ENCODE measurements at places on chromosomes 7 and 10.
A peak's percentile ranks its signal among the peaks of the same experiment; 100 is the strongest.

DNA sequence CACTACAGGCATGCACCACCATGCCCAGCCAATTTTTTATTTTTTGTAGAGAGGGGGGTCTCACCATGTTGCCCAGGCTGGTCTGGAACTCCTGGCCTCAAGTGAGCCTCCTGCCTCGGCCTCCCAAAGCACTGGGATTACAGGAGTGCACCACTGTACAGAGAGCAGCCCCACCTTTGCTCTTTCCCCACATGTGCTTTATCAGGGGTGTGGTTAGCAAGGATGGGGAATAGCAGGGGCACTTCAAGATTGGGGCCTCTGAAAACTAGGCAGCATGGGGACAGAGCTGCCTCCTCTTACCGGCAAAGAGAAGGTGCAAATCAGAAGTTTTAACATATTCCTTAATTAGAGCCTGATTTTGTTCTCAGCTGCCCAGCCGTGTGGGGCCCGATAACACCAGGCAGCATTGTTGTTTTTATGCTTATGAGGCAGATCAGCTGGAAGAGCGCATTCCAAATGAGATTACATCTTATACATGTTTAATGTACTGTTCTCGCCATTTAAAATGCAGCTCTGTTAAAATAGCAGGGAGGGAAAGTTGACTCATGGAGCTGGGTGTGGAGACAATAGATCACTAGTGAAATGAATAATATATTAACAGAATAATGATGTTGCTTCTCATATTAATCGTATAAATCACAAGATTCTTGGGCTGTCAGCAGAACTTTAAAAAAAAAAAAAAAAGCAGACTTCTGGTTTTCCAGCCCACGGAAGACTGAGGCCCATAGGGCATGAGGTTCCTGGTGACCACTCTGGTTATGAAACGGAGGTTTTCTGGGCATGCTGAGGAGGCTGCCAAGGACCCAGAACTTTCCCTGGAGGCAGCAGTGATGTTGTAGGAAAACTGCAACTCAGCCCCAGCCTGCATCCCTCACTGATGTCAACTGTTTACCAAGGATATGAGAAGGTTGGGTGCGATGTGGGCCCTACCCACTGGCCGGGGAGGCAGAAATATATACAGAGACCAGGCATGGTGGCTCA, 62.5 kb downstream of the TMEM130 start:
- DNase-seq: no peak

- no peak for DNase-seq
These were observed 144.7 kb downstream of the CYP26A1 start for GRCh38 chr10:93218386-93218785.

DNA sequence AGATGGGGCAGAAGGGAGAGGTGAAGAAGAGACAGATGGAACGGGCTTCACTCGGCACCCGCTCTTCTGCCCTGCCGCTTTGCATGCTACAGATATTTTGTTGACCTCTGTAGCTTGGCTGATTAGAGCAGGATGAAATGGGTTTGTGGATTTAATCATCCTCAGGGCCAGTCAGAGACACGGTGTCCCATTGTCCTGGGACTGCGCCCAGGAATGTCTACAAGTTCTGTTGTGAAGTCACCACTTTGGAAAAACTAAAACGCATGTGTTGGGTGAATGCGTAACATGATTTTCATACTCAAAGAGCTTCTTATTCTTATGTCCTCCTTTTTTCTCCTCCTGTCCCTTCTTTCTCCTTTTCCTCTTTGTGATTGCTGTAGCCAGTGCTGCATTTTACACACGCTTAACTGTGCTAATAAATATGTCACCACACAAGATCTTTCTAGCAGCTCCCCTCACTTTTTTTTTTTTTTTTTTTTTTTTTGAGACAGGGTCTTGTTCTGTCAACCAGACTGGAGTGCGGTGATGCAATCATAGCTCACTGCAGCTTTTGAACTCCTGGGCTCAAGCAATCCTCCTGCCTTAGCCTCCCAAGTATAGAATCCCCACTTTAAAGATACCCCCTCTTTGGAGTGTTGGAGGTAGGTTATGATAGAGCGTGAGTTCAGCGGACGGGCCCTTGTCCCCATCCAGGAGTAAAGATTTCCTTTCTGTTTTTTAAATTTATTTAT, 3.4 kb downstream of the CPA4 start:
- DNase-seq: no peak

- no peak for DNase-seq
These were observed 16.9 kb upstream of the ANKRD1 start for GRCh38 chr10:90937645-90938258.

GRCh38 chr7:78588393-78588792, 789.8 kb downstream of the PHTF2 start:
- DNase-seq: no peak

GRCh38 chr10:129850316-129850715, 113.8 kb downstream of the EBF3 start:
- DNase-seq: peak; percentile 45

DNA sequence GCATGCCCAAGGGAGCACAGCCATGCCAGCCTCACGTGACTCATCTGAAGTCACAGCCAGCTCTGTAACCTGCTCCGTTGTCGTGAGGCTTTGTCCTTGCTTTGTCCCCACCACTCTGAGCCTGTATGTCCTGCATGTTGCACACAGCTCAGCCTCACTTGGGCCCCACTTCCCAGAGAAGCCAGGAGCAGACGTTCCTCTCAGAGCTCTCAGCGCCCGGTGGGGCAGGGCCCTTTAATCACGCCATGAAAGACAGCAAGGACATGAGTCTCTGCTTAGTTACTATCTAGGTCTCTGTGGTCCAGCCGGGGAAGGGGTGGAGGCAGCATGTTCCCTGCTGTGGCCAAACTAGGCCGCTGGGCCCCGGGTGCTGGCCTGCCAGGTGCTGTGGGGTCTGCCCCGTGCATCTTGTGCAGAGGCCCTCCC, 127.4 kb upstream of the FAM20C start:
- peak; percentile 48 for DNase-seq

GRCh38 chr7:155992538-155992937, 180.3 kb upstream of the SHH start:
- no peak for DNase-seq

- DNase-seq: no peak
These were observed 844 bp downstream of the XPNPEP1 start for GRCh38 chr10:109922358-109922975.

DNA sequence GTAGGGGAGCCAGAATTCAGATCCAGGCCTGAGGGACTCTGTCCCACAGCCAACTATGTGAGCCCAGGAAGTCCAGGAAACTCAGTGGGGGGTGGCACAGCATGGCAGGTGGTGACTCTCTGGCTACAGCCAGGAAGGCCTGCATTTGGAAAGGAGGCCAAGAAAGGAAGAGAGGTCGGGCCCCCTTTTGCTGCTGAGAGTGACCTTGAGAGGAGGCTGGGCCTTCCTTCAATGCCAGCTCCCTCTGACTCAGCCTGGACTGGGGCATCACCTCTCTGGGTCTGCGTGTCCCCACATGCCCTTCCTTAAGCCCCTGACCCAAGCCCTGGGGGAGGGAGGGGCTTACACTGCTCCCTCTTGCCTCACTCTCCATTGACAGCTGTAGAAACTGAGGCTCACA, 6.4 kb upstream of the MYL10 start:
- no peak for DNase-seq

GRCh38 chr7:51229106-51229537, 87.5 kb downstream of the COBL start:
- DNase-seq: no peak

DNA sequence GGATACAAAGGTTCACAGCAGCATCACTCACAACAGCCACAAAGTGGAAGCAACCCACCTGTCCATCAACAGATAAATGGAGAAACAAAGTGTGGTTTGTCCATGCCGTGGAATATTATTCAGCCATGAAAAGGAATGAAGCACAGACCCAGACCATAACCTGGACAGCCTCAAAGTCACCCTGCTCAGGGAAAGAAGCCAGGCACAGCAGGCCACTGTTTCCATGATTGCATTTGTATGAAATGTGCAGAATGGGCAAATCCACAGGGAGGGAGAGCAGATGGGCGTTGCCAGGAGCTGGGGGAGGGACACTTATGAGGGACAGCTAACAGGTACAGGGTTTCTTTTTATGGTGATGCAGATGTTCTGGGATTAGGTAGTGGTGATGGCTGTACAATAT, 30.3 kb downstream of the FOXL3 start:
- no peak for DNase-seq

GRCh38 chr10:112202561-112203241, 19.1 kb upstream of the GPAM start:
- DNase-seq: no peak

GRCh38 chr10:51768886-51769465, 69.6 kb upstream of the CSTF2T start:
- DNase-seq: no peak

DNA sequence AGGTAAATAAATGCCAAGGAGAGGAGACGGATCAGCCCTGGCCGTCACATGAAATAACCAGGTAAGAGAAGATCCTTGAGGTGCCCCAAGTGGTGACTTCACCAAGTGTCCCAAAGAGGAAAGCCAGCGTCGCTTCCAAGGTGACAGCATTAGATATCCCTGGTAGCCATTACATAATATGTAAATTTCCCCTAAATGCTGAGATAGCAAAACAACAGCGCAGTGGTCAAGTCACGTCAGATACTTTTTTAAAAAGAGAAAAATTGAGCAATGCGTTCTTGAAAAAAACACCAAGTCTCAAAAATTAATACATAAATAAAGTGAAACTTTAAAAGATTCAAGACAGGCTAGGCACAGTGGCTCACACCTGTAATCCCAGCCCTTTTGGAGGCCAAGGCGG, 100.2 kb downstream of the HTR5A start:
- DNase-seq: no peak

DNA sequence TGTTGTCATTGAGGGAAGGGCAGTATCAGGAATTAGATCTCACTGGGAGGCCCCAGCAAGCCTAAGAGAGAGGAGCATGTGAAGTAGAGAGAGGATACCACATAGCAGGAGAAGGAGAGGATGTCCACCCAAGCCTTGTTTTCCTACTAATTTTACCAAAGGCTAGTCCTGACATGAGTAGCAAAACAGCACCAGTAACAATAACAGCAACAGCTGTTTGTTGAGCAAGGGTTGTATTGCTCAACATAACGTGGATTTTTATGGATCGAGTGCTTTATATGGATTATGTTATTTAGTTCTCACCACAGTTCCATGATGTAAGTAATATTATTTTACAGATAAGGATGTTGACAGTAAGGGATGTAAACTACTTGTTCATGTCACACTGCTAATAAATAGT, 135.2 kb upstream of the DLX6 start:
- no peak for DNase-seq

- no peak for DNase-seq
These were observed 19.8 kb upstream of the VWDE start for GRCh38 chr7:12423355-12423996.

GRCh38 chr7:132456418-132456817, 119.9 kb downstream of the PLXNA4 start:
- no peak for DNase-seq

DNA sequence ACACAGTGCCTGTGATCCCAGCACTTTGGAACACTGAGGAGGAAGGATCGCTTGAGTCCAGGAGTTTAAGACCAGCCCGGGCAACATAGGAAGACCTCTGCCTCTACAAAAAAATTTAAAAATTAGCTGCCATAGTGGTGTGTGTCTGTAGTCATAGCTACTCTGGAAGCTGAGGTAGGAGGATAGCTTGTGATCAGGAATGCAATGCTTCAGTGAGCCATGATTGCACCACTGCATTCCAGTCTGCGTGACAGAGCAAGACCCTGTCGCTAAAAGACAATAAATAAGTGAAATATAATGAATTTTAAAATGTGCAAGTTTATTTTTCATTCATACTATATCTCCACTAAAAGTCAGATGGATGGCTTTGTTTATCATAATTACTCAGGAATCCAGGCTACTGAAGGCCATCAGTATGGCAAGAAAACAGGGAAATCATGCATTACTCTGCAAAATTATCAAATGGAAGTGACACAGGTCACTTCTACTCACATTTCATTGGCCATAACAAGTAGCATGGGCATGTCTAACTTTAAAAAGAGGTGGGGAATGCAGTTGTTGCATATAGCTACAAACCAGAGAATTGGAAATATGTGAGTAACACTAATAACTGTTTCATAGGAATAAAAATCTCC, 32.9 kb upstream of the FAM3C start:
- no peak for DNase-seq

Data from sciatic nerve (tissue), 2 donors.